Fibroblast of villous mesenchyme (primary cell): ENCODE measurements at places on chromosomes 3 and 15. TPM values are rescaled to one million over a fixed set of nuclear protein-coding genes. Genes with fewer than 3 reads are reported as not detected.

The CEMIP gene
- total RNA-seq, result 131 TPM in 2 replicates

The CLDN1 gene
- 3.5 and 14.2 TPM in 2 replicates for total RNA-seq

The CCDC54 gene
- total RNA-seq, result not detected in 2 replicates

The SEMA6D gene
- 3.0 and 17.4 TPM in 2 replicates for total RNA-seq

The LDHAL6B gene
- not detected in 2 replicates for total RNA-seq

The CYP11A1 gene
- 0.64 and 0.86 TPM in 2 replicates for total RNA-seq

The LYZL4 gene
- not detected in 2 replicates for total RNA-seq

The NMB gene
- 1.7 and 1.9 TPM in 2 replicates for total RNA-seq

The CLRN1 gene
- not detected in 2 replicates for total RNA-seq

The GLDN gene
- total RNA-seq, result 0.32 and 0.43 TPM in 2 replicates

The GPR149 gene
- total RNA-seq, result not detected in 2 replicates

The EFHB gene
- under 0.01 TPM in 1 of 2 replicates, not detected in the other for total RNA-seq

The SETD2 gene
- total RNA-seq, result 40.3 and 45.3 TPM in 2 replicates

The RASL12 gene
- total RNA-seq, result under 0.01 and 2.9 TPM in 2 replicates

The PAQR5 gene
- total RNA-seq, result 0.97 and 1.3 TPM in 2 replicates

The RBP2 gene
- total RNA-seq, result not detected in 2 replicates

The CDHR4 gene
- total RNA-seq, result not detected in 2 replicates

The POPDC2 gene
- total RNA-seq, result 1.3 TPM in 2 replicates

The ZNF502 gene
- 4.2 and 6.9 TPM in 2 replicates for total RNA-seq

The AHSG gene
- total RNA-seq, result not detected in 2 replicates

The UTS2B gene
- total RNA-seq, result 0.64 and 0.86 TPM in 2 replicates
